ENCODE measurements at places on chromosomes 3 and 15.
A peak's percentile ranks its signal among the peaks of the same experiment; 100 is the strongest.

DNA sequence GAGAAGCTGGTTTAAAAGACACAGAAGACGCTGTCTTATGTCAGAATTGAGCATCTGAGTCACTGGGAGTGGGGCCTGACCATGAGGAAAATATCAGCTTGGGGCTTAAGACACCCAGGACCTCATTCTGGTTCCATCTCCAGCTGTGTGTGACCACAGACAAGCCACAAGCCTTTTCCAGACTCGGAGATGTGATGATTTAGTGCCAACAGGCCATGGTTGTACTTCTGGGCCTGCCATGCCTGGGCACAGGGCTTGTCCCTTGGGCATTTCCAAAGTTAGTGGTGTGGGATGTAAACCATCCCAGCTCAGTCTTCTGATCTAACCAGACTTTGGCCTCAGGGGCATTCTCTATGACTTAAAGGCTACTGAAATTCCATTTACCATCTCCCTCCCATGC is 269.8 kb downstream of the RYR3 start:
- DNase-seq = no peak

DNA sequence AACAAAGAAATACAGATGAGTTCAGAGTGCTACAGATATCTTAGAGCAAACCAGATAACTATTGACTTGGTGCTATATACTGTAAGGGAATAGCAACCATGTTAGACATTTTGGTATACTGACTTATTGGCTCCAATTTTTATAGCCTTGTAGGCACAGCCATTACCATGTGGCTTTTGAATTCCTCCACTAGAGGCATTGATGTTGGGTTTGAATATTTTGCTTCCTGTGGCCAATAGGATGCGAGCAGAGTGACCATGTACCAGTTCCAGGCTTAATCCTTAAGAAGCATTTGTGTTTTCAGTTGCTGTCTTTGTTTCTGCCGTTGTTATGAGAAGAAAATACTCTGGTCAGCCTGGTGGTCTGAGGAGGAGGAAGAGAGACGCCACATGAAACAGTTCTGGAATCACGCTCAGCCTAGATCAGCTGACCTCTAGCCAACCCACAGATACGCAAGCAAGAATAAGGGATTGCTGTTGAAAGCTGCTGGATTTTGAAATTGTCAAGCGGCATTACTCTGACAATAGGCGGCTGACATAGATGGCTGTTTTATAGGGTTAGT is 109.4 kb upstream of the TNIK start:
- DNase-seq = no peak

DNA sequence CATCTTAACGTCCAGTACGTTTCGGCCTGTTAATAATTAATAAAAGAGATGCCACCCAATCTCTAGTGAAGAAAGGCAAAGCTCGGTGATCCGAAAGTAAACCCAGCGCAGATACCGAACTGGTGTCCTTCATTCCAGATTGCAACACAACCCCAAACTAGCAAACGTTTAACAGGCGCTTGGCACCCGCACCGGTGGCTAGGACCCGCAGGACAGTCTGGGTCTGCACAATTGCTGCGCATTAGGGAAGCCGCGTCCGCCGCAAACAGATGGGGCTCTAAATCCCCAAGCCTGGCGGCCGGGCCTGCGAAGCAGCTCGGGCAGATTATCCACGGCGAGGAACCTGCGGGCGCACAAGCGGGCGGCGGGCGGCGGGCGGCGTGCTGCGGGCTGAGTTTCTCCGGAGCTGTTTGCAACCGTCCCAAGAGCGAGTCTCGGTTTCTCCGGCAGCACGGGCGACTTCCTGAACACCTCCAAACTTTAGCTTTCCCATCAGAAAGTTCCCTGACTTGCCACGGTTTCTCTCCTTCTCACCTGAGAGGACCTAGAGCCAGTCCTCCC is 112.1 kb upstream of the ICE2 start:
- peak; percentile 54 for DNase-seq

DNA sequence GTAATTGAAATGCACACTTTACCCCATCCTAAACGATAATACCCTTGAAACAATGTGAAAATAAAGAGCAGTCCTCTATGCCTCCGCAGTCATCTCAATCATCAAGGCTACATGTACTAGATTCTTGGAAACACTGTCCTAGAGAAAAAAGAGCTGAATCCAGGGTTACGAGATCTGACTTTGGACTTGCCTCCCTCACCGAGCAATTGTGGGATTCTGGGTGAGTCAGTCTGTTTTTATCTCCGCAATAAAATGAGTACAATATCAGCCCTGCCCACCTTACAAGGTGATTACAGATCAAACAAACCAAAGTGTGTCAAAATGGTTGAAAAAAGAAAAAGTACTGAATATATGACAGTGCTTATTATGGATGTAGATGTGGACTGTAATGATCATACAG is 152.3 kb upstream of the SNTN start:
- DNase-seq = no peak

DNA sequence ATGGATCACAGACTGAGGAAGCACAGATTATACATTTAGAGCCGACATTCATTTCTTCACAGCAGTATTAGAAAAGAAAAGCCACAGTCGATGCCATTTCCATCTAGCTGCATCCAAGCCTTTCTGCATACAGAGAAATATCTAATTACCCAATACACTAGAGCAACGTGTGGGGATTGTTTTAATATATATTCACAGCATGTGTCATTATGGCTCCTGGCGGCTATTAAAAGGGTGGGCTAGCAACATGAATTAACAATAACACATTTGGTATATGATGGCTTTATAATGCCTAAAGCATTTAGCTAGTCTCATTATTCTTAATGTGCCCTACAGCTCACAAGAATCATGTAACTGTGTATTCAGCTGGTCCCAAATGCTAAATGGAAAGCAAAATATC is 1030.5 kb downstream of the FHIT start:
- no peak for DNase-seq

DNA sequence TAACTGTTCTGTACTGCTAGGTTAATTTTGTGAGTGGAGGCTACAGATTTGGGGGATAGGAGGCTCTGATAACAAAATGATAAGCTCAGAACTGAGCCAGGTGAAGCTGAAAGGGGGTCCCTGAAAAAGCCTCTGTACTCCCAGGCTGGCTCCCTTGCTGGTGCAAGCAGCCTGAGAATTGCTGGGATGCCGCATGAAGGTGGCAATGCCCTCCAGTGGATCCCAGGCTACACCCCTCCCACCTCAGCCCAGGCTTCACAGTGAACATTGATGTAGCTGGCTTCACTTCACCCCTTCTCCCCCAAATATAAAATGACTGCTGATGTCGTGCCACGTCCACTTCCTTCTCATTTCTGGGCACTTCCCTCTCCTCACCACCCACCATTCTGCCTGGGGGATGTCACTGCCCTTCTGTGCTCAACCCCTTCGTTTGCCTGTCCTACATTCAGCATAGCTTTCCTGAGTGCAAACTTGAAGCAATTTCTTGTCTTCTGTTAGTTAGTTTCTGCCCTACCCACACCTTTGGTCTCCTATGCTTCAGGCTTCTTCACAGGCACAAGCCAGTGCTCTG is 9.7 kb upstream of the ARHGEF26 start:
- no peak for DNase-seq

- DNase-seq = peak; percentile 51
These were observed 718 bp downstream of the BNIP2 start for GRCh38 chr15:59688423-59688781.

DNA sequence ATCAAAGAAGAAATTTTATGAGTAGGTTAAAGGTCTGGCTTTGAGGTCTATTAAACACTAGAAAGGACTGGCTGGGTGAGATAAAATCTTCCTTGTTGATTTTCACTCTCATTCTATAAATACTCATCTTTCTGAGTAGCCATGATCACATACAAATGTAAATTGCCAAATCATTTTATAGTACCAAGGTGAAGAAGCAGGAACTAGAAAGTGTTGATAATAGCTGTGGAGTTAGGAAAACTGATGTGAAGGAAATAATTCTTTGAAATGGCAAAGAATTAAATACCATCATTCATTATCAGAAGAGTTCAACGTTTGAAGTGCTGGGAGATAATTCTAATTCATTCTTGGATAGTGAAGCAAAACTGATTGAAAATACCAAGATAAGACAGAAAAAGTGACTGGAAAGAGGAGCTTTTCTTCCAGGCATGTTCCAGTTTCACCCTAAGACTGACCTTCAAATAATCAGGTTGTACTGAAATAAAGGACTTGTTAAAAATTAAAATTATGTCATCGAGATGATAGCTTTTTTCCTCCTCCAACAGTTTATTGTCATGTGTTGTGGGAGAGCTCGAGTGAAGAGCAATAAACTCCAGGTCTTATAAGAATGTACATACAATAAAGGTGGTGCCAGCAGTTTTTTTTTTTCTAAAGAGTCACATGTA is 17.4 kb downstream of the THBS1 start:
- DNase-seq = no peak

- DNase-seq = no peak
These were observed 198.4 kb downstream of the EBLN2 start for GRCh38 chr3:73259856-73260255.

DNA sequence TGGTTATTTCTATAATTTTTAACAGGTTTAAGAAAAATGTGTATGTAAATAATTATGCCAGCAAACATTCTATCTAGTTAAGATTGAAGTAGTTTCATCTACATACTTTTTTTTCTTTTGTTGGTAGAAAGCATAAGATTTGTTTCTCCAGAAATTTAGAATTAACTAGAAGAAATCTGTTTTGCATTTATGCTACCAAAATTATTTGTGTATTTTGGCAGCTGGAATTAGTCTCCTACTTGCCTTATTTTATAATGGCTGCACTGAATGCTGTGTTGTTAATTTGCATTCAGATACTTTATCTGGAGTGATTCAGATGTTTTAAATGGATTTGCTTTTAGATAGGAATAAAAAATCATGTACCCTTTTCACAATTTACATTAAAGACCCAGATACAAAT is 100.2 kb upstream of the NAALADL2 start:
- DNase-seq = no peak

- DNase-seq = no peak
These were observed 33.4 kb upstream of the STIMATE start for GRCh38 chr3:52930748-52931147.

DNA sequence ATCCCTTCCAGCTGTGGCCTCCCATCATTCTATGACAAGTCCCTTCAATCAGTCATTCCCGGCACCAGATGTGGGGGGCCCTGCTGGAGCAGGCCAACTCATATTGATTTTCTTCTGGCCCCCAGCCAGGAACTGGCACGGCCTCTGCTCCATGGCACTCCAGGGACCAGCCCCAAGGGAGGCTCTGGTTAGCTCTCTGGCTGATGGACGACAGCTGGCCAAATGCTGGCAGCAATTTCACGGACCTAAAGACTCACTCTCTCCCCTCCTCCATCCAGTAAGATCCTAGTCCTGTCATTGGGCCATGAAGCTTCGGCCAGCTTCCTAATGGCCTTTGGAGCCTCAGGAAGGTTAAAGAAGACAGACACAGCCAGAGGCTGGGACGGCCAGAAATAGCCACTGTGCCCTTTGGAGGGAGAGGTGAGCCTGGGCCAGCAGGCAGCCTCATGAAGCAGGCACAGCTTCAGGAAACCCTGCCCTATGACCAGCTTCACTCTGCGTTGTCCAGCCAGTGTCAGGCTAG is 131.0 kb downstream of the MEX3B start:
- DNase-seq = no peak

GRCh38 chr15:63939531-63940130 is 105.9 kb upstream of the HERC1 start:
- DNase-seq = peak; percentile 14

DNA sequence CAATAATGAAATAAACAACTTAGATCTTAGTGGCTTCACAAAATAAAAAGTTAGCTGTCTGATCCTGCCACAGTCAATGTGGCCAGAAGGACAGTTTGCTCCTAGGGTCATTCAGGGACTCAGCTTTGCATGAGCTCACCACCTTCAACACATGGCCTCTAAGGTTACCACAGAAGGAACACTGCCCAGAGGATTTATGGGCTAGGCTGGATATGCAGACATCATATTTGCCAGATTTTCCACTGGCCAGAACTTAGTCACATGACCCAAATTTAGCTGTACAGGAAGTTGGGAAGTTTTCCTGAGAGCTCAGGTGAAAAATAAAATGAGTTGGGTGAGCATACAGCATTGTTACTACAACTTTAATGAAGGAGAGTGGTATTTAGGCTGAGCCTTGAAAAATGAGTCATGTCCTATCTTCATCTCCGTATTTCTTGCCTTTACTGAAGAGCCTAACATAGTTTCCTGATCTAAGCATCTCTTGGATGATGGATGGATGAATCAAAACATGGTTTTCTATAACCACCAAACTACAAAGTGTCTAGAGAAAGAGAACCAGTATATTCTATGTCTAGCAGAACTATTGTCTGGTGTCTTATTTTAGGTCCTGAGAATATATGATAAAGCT is 54.9 kb upstream of the TMEM108 start:
- DNase-seq = no peak

DNA sequence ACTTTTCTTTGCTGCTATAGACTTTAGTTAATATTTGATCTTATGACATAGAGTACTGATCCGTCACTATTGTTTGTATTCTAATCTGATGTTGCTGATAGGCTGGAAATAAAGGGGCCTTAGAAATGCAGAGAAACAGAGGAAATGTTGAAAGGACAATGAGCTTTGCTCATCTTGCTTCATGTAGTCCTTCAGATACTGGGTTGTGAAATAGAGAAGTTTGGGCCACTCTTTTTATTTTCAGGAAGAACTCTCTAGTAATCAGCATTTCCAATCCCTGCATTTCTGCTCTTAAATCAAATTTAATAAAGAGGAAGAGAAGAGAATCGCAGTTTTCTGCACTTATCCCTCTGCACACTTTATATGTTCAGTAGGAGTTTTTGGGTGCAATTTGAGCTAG is 192.8 kb upstream of the THBS1 start:
- DNase-seq = no peak

- no peak for DNase-seq
These were observed 102.6 kb downstream of the EFL1 start for GRCh38 chr15:82159922-82160321.

GRCh38 chr3:195540511-195540910 is 2.6 kb downstream of the PPP1R2 start:
- no peak for DNase-seq

GRCh38 chr15:98713585-98714001 is 65.3 kb downstream of the IGF1R start:
- DNase-seq = peak; percentile 27

GRCh38 chr3:178272841-178273240 is 263.4 kb upstream of the KCNMB2 start:
- no peak for DNase-seq

GRCh38 chr3:157388976-157389375 is 47.7 kb upstream of the PTX3 start:
- DNase-seq = no peak
